ENCODE measurements at places on chromosomes 3 and 15. TPM values are rescaled to one million over a fixed set of nuclear protein-coding genes. Genes with fewer than 3 reads are reported as not detected.

- H3K27ac ChIP-seq = no peak overlapping the region
- no peaks in the 10 kb centered on the region for H3K36me3 ChIP-seq
- no peak for DNase-seq
- H3K4me1 ChIP-seq = no peaks in the 10 kb centered on the region
- no peak overlapping the region for H3K4me3 ChIP-seq
These were observed 67.7 kb upstream of the WNT5A start for GRCh38 chr3:55554634-55555425.

DNA sequence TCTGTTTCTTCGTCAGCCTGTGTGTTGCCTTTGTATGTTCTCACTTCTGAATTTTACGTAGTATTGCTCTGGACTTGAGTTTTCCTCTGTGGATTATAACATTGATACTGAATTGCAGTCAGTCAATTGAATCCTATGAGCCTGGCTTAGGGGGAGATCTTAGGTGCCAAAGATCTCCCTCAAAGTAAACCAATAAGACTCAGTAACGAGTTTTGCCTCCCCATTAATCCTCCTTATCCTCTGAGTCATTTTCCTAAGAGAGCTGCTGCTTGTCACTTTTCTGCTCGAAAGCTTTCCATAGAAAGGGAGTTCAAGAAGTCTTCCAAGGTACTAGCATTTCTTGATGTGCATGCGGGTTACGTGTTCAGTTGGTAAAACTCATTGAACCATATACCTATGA lies 126.4 kb downstream of the CHDH start:
- H3K4me1 ChIP-seq = no peaks in the 10 kb centered on the region
- H3K27ac ChIP-seq = no peak overlapping the region
- no peaks in the 10 kb centered on the region for H3K36me3 ChIP-seq
- peaks cover 21% of the 10 kb centered on the region for H3K27me3 ChIP-seq
- DNase-seq = no peak
- no peak overlapping the region for H3K4me3 ChIP-seq

GRCh38 chr3:159005137-159005536 lies 203.3 kb downstream of the MFSD1 start:
- no peaks in the 10 kb centered on the region for H3K4me1 ChIP-seq
- H3K4me3 ChIP-seq = no peak overlapping the region
- H3K27ac ChIP-seq = no peak overlapping the region
- H3K27me3 ChIP-seq = no peaks in the 10 kb centered on the region
- H3K36me3 ChIP-seq = no peaks in the 10 kb centered on the region
- no peak for DNase-seq

DNA sequence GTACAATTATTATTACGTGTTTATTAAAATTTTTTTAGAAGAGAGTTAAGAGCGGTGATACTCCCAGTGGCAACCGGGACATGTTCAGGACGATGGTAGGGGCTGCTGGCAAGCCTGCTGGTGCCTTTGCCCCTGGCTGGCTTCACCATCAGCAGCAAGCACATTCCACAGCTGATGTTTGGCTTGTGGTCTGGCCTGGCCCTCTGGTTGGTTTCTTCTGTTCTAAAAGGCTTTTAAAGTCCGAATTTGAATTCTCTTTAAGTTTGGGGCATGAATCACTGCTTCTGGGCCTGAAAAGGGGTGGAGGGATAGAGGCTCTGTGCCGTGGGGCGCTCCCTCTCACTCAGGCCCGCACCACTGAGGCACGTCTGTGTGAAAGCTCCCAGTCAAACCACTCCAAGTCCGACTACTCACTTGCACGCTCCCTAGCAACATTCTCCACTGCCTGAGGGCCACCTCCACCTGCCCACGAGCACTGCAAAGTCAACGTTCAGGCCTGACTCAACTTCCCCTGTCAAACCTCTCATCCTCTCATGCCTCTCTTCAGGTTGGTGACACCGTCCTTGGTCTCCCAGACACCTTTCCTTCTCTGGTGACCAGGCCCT lies 10.1 kb downstream of the ITGA11 start:
- H3K4me1 ChIP-seq = no peaks in the 10 kb centered on the region
- H3K27me3 ChIP-seq = peaks cover 2% of the 10 kb centered on the region
- DNase-seq = no peak

- H3K4me3 ChIP-seq = no peak overlapping the region
- H3K27ac ChIP-seq = no peak overlapping the region
- H3K4me1 ChIP-seq = no peaks in the 10 kb centered on the region
- peaks cover 18% of the 10 kb centered on the region for H3K27me3 ChIP-seq
- H3K36me3 ChIP-seq = no peaks in the 10 kb centered on the region
These were observed 14.1 kb upstream of the PGPEP1L start for GRCh38 chr15:99021694-99022093.

Gene CIP2A
- 64.3 TPM for total RNA-seq

- DNase-seq = peak; percentile 4
- H3K4me1 ChIP-seq = no peaks in the 10 kb centered on the region
- no peak overlapping the region for H3K27ac ChIP-seq
- H3K27me3 ChIP-seq = no peaks in the 10 kb centered on the region
These were observed 63.0 kb downstream of the ADAMTS17 start for GRCh38 chr15:100278596-100279380.

DNA sequence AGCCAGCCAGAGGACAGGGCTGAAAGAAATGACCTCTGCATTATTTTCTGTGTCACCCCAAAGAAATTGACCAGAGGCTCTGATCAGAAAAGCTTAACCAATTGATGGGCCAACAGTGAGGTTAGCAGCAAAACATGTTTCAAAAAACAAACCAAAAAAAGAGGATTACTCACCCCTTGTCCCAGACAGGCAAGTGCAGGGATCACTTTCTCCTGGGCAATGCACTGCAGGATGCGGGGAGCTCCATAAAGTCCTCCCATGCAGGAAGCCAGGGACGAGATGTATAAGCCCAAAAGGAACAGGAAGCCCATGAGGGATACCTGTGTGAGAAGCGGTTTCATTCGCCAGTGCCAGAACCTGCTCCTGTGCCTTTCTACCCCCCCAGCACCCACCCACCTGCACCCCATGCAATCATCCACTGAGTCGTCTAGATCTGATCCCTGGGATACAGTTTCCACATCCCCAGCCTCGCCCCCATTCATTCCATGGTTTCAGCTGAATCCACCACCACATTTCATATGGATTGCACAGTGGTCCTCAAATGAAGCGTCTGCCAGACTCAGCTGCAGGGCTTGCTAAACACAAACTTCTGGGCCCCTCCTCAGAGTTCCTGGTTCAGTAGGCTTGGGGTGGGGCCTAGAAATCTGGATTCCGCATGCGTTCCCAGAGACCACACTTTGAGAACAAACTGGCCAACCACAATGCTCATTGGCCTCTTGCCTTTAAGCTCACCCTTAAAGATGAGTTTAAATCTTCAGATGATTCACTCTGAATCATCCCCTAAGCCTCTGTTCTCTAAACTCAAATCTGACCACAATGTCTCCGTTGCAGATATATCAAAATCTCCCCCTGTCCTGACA lies 54.4 kb upstream of the HEG1 start:
- peaks cover 4% of the 10 kb centered on the region for H3K36me3 ChIP-seq
- peaks cover 35% of the 10 kb centered on the region for H3K4me1 ChIP-seq
- DNase-seq = peak; percentile 27
- H3K4me3 ChIP-seq = no peak overlapping the region

DNA sequence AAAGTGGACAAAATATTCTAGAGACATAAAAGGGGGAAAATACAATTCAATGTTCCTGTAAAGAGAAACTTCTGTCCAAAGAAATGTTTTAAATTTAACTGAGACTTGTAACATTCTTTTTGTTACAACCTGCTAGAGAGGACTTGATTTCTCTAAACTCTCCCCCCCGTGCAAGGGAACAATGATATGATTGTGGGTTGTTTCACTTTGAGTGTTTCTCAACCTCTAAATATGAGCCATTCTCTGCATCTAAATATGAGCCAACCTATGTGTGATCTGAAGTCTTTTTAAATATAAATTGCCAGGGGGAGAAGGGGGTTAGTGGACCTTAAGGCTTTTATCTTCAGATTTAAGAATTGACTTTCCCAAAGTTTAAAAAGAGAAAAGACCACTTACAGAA lies 14.6 kb downstream of the ZNF860 start:
- H3K27ac ChIP-seq = no peak overlapping the region
- H3K27me3 ChIP-seq = peaks cover 6% of the 10 kb centered on the region
- H3K4me3 ChIP-seq = no peak overlapping the region
- no peak for DNase-seq

Gene GLDN
- total RNA-seq = not detected

- no peak overlapping the region for H3K27ac ChIP-seq
- H3K36me3 ChIP-seq = no peaks in the 10 kb centered on the region
- H3K4me1 ChIP-seq = peaks cover 4% of the 10 kb centered on the region
- H3K4me3 ChIP-seq = no peak overlapping the region
- H3K27me3 ChIP-seq = peaks cover 7% of the 10 kb centered on the region
These were observed 15.7 kb downstream of the CIDEC start for GRCh38 chr3:9864200-9864927.

GRCh38 chr3:184676927-184677326 lies 34.9 kb downstream of the MAGEF1 start:
- DNase-seq = no peak
- H3K36me3 ChIP-seq = no peaks in the 10 kb centered on the region
- peaks cover 7% of the 10 kb centered on the region for H3K27me3 ChIP-seq

GRCh38 chr3:100100425-100100824 lies 13.9 kb downstream of the FILIP1L start:
- H3K4me3 ChIP-seq = no peak overlapping the region
- H3K4me1 ChIP-seq = peaks cover 54% of the 10 kb centered on the region
- peaks cover 43% of the 10 kb centered on the region for H3K36me3 ChIP-seq
- no peaks in the 10 kb centered on the region for H3K27me3 ChIP-seq

DNA sequence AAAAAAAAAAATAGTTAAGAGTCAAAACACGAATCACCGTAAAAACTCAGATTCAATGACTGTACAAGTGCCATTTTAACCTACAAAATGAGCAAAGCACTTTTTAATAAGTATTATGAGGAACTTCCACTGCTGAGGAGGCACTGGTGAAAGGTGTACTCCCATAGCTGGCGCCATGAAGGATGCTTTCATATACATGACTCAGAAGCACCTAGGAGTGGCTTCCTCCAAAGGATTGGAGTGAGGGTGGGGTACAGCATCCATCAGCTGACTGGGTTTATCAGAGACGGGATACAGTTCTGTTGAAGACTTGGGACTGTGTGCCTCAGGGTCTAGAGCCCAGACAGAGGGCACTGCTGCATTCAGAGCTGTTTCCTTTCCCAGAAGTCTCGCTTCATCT lies 60.9 kb upstream of the MEX3B start:
- H3K36me3 ChIP-seq = no peaks in the 10 kb centered on the region
- H3K27me3 ChIP-seq = no peaks in the 10 kb centered on the region
- no peak overlapping the region for H3K4me3 ChIP-seq
- no peak for DNase-seq
- no peak overlapping the region for H3K27ac ChIP-seq

Gene RBP2
- not detected for total RNA-seq

DNA sequence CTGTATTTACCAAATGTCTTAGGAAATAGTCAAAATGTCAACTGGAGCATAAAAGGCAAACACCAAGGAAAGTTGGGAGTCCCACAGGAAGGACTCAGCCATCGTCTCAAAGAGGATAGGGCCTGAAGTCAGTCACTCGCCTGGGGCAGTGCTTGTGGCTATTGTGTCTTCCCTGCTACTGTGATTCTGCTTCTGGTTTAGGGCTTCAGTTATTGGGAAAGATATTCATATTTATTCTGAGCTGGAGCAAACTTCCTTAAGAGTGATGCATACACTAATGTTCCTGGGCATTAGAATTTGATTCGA lies 118.1 kb downstream of the EDEM1 start:
- DNase-seq = no peak
- H3K27ac ChIP-seq = no peak overlapping the region
- H3K4me1 ChIP-seq = no peaks in the 10 kb centered on the region

Gene ALDH1A2
- total RNA-seq = not detected

Gene TTC14
- total RNA-seq = 65.5 TPM

- no peak for DNase-seq
- no peak within 1 kb of the TSS for H3K27ac ChIP-seq
- no peaks in the 10 kb centered on the region for H3K36me3 ChIP-seq
- H3K27me3 ChIP-seq = peaks cover 38% of the 10 kb centered on the region
- H3K4me1 ChIP-seq = no peaks in the 10 kb centered on the region
These were observed at the start of gene TMIE for GRCh38 chr3:46701181-46701939. TMIE (plus strand) TSS chr3:46701392; CDS start chr3:46701488, 96 bp downstream.

DNA sequence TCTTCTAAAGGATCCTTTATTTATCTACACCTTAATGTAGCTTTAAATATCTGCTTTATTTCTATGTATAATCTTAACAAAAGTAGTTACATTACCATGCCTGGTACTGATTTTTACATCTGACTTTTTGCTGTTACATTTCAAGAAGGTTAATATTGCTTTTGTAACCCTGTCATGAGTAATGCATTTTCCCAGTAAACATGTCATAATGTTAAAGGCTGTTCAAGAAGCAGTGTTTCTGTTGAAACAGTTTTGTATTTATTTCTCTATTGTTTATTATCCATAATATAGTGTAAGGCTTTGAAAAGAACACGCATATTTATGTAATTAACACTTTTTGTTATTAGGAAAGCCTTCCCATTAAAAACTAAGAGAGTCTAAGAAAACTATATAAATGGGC lies 98.5 kb upstream of the SOX2 start:
- no peaks in the 10 kb centered on the region for H3K36me3 ChIP-seq
- H3K27ac ChIP-seq = no peak overlapping the region
- no peaks in the 10 kb centered on the region for H3K4me1 ChIP-seq
- H3K27me3 ChIP-seq = no peaks in the 10 kb centered on the region

Gene ZNF660
- total RNA-seq = 0.83 TPM

DNA sequence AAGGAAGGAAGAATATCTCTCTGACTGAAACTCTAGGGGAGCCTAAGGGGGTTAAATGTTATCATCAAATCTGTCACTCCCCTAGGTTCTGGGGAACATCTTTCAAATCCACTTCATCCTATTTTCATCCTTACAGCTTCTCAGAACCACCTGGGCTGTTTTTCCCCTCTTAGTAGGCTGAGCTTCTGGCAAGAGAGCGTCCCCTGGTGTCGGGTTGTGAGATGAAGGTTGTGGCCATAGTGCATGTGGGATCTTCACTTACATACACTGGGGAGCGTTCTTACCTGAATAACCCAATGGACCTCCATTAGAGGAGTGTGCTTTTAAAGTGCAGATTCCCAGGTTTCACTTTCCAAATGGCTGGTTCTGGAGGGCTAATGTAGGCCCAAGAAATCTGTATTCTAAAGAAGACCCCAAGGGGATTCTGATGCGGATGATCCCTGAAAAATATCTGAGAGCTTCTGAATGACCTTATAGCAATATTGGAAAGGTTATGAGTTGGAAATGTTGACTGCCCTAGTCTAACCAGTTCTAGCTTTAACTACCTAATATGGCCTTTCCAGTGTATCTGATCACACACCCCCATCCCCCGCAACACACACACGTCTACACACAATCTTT lies 663.7 kb downstream of the AGBL1 start:
- no peak overlapping the region for H3K4me3 ChIP-seq
- no peaks in the 10 kb centered on the region for H3K27me3 ChIP-seq
- no peaks in the 10 kb centered on the region for H3K36me3 ChIP-seq
- no peaks in the 10 kb centered on the region for H3K4me1 ChIP-seq

Measured in activated CD8-positive, alpha-beta T cell treated with anti-CD3 and anti-CD28 coated beads, Interleukin-2, amount 10 ng/mL, durations not matched to agents 7 days and 5 days (primary cell).